Myocyte (in vitro differentiated cells): ENCODE measurements at places on chromosomes 2 and 18. TPM values are rescaled to one million over a fixed set of nuclear protein-coding genes. Genes with fewer than 3 reads are reported as not detected.
A peak's percentile ranks its signal among the peaks of the same experiment; 100 is the strongest.

DNA sequence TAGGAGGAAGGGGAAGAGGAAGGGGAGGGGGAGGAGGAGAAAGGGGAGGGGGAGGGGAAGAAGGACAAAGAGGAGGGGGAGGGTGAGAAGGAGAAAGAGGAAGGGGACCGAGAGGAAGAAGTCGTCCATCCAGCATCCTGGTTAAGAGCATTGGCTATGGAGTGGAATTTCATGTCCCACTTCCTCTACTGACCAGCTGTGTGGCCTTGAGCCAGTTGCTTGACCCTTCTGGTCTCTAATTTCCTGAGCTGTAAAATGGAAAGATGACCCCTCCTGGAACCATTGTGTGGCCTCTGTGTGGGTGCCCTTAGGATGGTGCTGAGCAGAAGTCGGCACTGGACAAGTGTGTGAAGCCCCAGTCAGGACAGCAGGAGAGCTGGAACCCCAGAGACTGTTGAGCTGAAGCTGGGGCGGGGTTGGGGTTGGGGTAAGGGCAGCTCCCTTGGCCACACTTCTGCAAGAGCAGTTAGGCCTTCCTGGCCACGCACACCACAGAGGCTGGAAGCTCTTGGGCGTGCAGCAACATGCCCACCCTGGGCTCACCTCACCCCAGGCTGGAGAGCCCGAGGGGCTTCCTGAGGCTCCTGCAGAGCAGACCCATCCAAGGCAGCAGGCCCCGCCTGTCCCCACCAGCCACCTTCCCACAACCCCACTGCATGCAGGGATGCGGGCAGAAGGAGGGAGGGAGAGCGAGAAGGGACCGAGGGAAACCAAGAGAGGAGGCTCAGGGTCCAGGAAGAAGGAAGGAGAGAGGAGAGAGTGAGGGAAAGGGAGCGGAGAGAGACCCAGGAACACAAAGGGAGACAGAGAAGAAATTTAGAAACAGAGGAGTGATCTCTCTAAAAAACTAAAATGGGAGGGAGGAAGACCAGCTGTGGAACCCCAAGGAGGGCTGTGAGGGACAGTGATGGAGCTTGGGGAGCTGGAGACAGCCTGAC is 16.2 kb downstream of the ADRA2B start:
- no peak for DNase-seq

GRCh38 chr18:27685807-27686412 is 491.0 kb downstream of the CDH2 start:
- DNase-seq: peak; percentile 66

GRCh38 chr2:233063976-233064411 is 3.9 kb downstream of the INPP5D start:
- no peak for DNase-seq

DNA sequence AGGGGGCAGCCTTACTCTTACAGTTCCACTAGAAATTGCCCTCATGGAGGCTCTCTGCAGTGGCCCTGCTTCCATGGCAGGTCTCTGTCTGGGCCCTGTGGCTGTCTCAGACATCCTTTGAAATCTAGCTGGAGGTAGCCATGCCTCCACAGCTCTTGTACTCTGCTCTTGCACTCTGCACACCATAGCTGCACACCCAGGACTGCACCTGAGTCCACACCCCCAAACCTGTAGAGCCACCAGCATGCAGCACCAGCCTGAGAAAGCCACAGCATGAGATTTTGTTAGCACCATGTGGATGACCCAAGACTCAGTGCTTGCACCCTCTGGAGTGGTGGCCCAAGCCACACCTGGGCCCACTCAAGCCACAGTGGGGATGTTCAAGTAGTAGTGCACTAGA is 376.2 kb upstream of the RND3 start:
- DNase-seq: no peak

RNF125 gene
- total RNA-seq: 1.7 and 2.9 TPM in 2 replicates

CD28 gene
- 0.45 and 0.57 TPM in 2 replicates for total RNA-seq

DNA sequence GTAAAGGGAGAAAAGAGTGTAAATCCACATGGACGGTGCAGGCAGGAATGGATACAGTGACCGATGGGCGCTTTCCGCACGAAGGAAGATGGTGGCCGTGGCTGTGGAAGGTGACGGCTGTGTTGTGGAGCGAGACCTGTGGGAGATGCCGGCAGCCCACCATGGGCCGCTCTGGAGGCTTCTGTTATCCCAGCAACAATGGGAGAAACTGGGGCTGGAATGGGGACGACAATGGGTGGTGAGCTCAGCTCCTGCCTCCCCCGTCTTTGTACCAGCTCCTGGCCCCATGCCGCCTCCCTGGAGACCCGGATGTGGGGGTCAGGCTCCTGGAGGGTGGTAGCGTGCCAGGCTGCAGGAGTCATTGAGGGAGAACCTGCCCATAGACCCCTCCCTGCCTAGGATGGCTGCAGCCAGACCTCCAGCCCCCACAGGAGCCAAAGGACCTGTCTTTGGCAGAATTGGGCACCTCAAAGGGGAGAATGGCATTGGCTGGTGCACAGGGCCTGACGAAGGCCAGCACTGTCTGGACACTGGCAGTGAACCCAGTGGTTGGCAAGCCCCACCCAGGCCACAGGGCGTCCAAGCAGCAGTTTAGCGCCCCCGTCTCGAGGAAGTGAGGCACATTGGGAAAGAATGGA is 72.6 kb downstream of the SLC66A2 start:
- DNase-seq: no peak

DNA sequence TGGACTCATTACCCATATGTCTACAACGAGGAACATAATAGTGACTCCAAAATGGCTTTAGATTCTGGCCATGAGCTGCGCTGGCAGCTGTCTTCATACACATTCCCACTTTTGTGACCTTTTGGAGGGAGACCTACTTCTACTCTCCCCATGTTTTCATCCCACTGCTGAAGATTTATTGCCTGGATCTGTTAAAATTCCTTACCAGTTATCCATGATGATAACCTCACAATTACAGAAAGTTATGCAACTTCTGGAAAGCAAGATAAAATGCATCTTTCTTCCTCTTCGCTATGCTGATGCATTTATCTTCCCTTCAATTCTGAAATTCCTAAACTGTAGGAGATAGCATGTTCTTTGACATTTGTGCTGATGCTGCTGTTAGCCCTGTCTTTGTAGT is 855.3 kb downstream of the SLC4A3 start:
- no peak for DNase-seq
